Astrocyte (in vitro differentiated cells and primary cell): ENCODE measurements at places on chromosomes 6 and 20. TPM values are rescaled to one million over a fixed set of nuclear protein-coding genes. Genes with fewer than 3 reads are reported as not detected.

The USP49 gene
- 3.8 and 5.5 TPM in 2 replicates for total RNA-seq

DNA sequence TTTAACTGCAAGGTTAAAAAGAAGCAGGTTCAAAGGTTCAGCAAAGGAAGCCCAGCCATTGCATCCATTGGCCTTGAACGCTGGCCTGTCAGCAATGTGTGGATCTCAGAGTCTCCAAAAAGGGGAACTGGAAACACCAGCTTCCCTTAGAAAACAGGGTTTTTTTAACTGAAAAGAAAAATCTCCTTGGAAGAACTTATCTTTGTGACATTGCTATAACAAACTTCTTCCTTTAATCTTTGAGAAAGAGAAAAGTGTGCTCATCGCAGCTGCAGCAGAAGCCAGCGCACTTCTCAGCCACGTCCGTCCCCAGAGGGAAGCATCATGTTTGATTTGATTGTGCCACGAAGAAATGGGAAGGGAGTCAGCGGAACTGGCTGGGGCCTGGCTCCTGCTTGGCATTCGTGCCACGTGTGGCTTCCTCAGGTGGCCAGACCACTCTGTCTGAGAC lies 215.0 kb downstream of the SYNDIG1 start:
- no peak for DNase-seq

- no peak for DNase-seq
These were observed 696.7 kb downstream of the C6orf118 start for GRCh38 chr6:164612751-164613150.

The CYP39A1 gene
- total RNA-seq, result 0.72 and 0.84 TPM in 2 replicates

The CD109 gene
- 18.3 and 22.9 TPM in 2 replicates for total RNA-seq
